ENCODE measurements at places on chromosomes 12 and 14.

DNA sequence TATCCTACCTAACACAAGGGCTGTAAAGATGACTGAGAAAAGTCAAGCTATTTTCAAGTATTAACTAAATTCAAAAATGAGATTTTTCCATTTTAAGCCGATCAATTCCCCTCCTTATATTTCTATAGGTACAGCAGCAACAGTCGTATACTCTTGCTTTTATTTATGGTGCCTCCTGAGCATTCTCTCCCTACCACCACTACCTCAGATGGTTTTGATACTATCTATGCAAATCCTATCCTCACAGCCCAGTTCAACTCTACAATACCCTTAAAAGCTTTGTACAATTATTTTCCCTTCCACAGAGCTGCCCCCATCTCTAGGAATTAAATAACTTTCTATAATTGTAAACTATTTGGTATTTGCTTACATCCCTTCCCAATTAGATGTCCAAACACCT lies 52.1 kb downstream of the GALC start:
- no peak for DNase-seq

GRCh38 chr12:92478692-92479091 lies 224.1 kb upstream of the PLEKHG7 start:
- no peak for DNase-seq

GRCh38 chr12:130909111-130909510 lies 37.2 kb downstream of the RAN start:
- no peak for DNase-seq

- DNase-seq: no peak
Observed at GRCh38 chr12:46386877-46387629, 14.5 kb upstream of the SLC38A2 start.

- no peak for DNase-seq
Observed at GRCh38 chr12:12087693-12088034, 16.9 kb downstream of the BCL2L14 start.

- no peak for DNase-seq
Observed at GRCh38 chr14:36721877-36722276, 60.2 kb downstream of the PAX9 start.

- no peak for DNase-seq
Observed at GRCh38 chr12:97968641-97969197, 506.1 kb downstream of the RMST start.

- DNase-seq: no peak
Observed at GRCh38 chr12:56839915-56840325, 76.8 kb downstream of the HSD17B6 start.

DNA sequence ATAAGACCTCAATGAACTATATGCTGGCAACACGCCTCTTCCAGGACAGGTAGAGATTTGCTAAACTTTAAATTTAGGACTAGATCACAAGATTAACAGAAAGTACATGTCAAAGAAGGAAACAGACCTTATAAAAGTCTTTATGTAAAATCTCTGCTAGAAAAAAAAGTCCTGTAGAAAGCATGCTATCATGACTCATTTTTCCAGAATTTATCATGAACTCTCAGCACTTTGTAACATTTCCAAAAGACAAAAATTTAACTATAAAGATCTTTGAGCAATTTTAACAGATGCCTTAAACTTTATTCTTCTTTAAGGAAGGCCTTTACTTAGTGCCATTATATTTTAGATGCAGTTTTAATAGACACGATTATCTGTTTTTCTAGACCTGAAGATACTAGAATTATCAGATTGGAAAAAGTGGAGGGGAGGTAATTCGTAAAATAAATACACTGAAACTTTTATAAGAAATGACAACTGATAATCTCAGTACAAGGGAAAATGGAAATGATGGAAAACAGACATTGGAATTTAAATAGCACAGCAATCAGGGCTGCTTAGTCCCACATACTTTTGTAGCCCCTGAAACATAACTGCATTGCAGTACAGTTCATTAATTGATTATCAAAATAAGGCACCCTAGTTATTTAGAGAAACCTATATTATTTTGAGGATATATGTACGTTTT lies 92.0 kb downstream of the TTLL5 start:
- no peak for DNase-seq

GRCh38 chr12:10301103-10301502 lies 6.6 kb upstream of the KLRD1 start:
- DNase-seq: no peak

GRCh38 chr14:76696361-76696760 lies 64.9 kb upstream of the VASH1 start:
- no peak for DNase-seq

DNA sequence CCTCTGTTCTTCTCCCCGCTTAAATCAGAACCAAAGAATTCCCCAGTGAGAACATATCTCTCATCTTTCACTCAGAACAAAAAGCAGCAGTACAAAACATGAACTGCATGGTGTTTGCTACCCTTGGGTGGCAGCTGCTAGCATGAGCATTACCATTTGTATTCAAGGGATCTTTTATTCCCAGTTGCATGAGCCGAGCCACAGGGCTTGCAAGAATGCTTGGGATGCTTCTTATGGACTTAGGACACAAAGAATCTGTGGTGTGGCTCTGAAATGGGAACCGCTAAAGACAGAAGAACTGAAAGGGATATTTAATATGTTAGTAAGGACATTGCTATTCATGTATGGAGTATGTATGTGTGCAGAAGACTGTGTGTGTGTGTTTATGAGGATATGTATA lies 190.6 kb downstream of the TMX1 start:
- no peak for DNase-seq

- DNase-seq: no peak
Observed at GRCh38 chr14:47917344-47917954, 242.0 kb upstream of the MDGA2 start.

DNA sequence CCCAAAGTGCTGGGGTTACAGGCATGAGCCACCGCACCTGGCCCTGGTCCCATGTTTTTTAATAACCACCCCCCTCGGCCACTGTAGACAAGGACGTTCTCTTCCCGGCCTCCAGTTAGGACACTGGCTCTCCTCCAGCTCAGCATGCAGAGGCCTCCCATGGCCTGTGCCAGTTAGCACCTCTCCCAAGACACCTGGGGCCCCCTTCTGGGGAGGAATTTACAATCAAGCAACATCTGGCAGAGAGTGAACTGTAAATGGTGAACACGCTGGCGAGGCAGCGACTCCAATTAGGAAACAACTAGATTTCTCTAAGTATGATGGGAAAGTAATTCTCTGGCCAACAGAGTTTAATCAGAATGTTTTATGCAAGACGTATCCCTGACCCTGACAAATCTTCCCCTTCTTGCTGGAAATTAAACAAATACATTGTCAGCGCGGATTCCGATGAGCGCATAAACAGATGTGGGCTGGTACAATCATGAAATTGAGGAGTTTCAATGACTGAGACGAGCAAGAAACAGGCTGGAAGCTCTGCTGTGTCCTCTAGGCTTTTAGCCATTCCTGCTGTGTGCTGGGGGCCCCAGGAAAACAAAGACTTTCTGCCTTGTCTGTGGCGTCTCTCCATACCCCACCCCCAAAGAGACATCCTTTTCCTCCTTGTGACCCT lies 61.7 kb upstream of the DLK1 start:
- DNase-seq: no peak

- DNase-seq: peak; percentile 35
Observed at GRCh38 chr12:25052196-25052913, 103.5 kb upstream of the BCAT1 start.

- no peak for DNase-seq
Observed at GRCh38 chr12:106287364-106287763, 15.2 kb upstream of the TCP11L2 start.

DNA sequence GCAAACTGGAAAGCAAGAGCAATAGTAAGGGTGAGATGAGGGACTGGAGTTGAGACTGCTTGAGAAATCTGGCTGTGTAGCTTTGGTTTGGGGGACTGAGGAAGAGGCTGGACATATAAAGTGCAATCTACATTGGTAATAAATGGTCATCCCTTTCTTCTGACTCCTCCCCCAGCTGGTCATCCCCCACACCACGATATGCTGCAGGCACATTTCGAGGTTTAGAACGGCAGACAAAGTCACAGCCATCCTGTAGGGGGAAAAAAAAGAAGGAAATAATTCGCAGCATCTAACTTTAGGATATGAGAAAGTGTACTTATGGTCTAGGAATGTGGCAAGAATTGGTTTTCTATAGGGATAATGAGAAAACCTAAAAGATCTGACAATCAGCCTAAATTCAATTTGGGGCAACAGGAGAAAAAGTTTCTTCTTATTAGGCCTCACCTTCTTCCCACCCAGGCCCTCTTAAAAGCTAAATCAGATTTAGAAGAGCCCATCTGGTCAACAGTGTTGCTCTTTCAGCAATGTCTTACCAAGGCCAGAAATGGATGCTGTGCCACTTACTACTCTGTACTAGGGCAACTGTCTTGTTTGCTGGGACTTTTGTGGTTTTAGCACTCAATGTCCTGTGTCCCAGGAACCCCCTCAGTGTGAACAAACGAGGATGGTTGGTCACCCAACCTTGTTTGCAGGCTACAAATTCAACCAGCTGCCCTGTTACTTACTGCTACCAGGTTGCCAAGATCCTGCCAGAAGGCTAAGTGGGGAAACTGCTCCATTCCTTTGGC lies 7.6 kb downstream of the M6PR start:
- DNase-seq: no peak

DNA sequence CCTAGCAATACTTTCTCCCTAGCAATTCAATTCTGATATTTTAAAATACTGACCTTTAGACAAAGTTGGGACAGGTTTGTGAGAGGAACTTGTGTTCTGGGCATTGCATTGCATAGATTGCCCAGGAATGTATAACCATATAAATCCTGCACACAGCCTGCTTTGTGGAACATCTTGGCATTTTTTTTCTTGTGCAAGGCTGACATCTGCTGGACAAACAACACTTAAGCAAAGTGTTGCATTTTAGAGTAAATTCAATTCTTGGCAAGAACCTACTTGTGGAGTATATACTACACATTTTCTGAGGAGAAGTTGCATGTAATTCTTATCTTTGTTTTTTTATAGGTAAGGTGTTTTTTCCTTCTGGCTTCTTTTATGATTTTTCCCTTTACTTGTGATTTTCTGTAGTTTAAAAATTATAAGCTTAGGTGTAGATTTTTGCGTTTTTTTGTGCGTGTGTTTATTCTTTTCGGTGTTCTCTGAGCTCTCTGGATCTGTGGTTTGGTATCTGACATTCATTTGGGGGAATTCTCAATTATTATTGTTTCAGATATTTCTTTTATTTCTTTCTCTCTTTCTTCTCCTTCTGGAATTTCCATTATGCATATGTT lies 26.4 kb downstream of the TESPA1 start:
- DNase-seq: no peak

DNA sequence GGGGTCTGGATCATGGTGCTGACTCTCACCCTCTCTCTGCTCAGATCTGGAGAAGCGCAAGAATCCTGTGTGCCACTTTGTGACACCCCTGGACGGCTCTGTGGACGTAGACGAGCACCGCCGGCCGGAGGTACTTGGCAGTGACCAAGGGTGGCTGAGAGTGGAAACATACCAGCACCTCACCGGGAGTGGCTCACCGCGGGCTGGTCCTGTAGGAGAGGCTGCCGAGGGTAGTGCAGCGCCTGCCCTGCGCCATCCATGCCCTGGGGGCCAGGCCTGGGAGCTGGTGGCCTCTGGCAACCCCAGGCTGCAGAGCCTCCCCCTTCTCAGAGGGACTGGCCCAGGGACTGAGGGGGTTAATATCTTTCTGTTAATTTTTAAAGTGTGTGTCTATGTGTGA lies 46.2 kb downstream of the IL31 start:
- no peak for DNase-seq

DNA sequence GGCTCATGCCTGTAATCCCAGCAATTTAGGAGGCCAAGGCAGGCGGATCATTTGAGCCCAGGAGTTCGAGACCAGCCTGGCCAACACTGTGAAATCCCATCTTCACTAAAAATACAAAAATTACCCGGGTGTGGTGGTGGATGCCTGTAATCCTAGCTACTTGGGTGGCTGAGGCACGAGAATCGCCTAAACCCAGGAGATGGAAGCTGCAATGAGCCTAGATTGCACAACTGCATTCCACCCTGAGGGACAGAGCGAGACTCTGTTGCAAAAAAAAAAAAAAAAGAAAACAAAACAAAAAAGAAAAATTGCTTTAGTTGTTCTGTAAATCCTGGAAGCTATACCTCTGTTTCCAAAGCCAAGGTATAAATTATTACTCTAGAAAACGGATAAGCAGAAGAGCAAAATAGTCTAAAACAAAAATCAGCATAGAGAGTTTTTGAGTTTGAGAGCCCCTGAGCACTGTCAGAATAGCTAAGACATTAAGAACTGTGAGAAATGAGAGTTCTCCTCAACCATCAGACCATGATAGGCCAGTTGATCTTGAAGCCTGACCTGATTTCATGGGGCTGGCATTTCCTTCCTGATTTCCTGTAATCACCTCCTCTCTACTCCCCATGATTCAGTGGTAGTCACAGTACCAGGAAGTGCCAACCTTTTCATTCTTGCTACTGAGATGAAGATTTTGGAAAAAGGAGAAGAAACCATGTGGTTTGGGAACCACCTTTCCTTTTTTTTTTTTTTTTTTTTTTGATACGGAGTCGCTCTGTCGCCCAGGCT lies 31.7 kb downstream of the ATP2A2 start:
- DNase-seq: no peak

GRCh38 chr12:44817687-44818086 lies 58.4 kb downstream of the NELL2 start:
- no peak for DNase-seq

- no peak for DNase-seq
Observed at GRCh38 chr14:103712633-103713247, 2.5 kb downstream of the XRCC3 start.

- DNase-seq: no peak
Observed at GRCh38 chr14:97266653-97267052, 469.5 kb downstream of the VRK1 start.

DNA sequence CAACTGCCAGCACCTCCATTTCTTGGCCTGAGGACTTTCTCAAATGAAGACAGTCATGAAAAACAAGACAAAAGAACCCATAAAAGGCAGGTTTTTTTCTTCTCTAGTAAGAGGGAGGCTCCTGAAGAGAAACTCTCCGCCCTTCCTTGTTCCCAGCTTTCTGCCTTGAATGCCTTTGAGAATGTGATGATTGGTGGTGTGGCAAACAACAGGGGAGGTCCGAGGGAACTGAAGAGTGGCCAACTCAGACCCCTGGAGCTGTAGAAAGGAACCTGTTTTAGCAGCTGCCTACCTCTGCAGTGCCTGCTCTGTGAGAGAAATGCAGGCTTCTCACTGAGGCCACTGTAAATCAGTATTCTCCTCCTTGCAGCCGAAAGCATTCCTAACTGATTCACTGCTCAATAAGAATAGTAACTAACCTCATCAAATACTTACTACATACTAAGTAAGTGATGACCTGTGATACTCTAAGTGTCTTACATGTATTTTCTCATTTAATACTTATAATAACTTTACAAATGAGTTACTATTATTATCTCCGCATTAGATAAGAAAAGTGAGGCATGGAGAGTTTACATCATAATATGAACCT lies 16.7 kb upstream of the ERC1 start:
- DNase-seq: no peak

GRCh38 chr12:47507221-47507620 lies 198.6 kb downstream of the RPAP3 start:
- DNase-seq: no peak

GRCh38 chr12:1811948-1812291 lies 8.4 kb upstream of the LRTM2 start:
- DNase-seq: no peak
